ENCODE measurements at places on chromosomes 7 and 10.

DNA sequence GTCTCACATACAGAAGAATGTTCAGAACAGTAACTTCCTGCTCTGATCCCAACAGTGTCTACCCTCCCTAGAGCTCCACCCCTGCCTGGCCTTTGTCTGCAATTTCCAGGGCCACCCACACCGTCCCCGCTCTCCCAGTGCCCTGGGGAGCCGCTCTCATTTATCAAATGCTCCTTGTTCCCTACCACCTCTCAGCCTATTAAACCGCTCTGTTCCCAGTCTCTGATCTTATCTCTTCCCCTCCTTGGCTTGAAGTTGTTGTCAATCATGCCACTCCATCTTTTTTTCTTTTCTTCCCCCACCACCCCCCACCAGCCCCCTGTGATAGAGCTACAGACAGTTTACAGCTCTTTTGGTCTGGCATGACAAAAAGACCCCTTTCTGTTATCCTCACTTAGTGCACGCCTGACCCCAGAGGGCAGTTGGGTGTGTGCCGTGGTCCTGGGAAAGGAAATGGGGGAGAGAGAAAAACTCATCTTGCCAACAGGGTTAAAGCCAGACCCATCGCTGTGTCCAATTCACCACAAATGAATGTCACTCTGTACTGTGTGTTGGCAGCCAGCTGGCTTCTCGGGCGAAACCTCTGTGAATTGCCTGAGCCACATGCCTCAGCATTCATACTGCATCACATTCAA, 28.8 kb upstream of the HECTD2 start:
- DNase-seq = no peak

GRCh38 chr7:125061-125475, 67.3 kb upstream of the FAM20C start:
- no peak for DNase-seq

DNA sequence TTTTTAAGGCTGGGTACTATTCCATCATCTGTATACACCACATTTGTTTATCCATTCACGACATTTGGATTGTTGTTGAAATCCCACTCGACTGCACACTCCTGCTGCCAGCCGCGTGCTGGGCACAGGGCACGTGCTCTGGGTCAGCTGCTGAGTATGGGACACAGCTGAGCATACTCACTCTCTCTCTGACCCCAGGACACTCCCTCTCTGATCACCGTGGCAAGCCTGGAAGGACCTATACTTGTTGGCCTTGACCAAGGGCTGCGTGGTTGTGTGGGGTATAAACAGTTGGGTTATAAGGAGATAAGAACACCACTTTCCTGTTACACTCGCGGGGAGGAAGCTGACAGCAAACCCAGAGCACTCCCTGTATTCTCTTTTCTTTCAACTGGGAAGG, 153.0 kb upstream of the RHEB start:
- DNase-seq = no peak

DNA sequence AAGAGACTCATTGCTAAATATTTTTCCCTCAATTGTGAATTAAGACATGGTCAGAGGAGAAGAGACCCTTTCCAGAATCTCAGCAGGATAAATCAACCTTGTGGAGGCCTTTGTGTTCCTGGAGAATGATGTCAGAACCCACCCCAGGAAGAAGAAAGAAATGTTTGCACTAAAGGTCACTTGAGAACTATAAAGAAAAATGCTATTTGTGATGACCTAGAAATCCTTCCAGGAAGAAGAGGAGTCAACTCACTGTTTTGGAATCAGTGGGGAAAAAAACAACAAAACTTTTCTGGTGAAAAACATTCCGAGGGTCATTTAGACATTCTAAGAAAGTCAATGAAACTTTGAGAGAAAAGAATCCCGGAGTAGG, 129.1 kb upstream of the ANKRD1 start:
- no peak for DNase-seq

DNA sequence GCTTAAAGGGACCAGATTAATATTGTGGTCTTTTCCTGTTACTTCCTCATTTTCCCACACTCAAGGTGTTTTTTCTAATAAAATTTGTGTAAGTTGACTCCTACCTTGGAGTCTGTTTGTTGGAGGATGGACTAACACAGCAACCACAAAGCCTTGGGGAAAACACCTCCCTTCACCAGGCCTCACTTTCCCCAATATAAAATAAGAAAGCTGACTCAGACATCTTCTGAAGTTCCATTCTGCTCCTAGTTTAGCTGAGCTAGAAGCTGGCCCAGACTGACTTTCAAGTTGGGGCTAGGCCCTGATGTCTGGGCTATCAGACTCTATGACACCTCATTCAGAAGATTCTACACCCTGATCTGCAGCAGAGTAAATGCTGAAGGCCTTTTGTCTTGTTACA, 73.0 kb upstream of the ADRB1 start:
- DNase-seq = no peak
